ENCODE measurements at places on chromosomes 3 and 15.

- no peak for DNase-seq
Observed at GRCh38 chr3:124318014-124318413, 326.1 kb upstream of the ROPN1 start.

- no peak for DNase-seq
Observed at GRCh38 chr15:91887321-91887720, 33.8 kb downstream of the SLCO3A1 start.

GRCh38 chr3:76011121-76011520 lies 225.8 kb upstream of the ZNF717 start:
- no peak for DNase-seq

- no peak for DNase-seq
Observed at GRCh38 chr15:35549567-35549966, 3.6 kb upstream of the DPH6 start.

DNA sequence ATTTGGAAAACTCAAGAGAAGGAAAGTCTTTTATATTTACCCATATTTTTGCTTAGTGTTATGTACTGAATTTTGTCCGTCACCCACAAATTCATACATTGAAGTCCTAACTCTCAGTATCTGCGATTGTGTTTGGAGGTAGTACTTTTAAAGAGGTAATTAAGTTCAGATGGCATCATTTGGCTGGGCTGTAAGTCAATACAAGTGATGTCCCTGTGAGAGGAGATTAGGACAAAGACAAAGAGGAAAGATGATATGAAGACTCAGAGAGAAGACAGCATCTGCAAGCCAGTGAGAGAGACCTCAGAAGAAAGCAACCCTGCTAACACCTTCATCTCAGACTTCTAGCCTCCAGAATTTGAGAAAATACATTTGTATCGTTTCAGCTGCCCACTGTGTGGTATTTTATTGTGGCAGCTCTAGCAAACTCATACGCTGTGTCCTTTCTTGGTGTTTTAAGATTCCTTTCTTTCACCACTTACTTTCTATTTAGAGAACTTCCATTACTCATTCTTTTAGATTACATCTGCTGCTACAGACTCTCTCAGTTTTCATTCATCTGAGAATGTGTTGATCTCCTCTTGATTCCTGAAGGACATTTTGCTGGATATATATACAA lies 17.0 kb downstream of the LRCH3 start:
- DNase-seq = peak; percentile 55

- no peak for DNase-seq
Observed at GRCh38 chr15:27292641-27293040, 321.7 kb downstream of the GABRG3 start.

- DNase-seq = no peak
Observed at GRCh38 chr3:184514171-184514490, 47.5 kb upstream of the EPHB3 start.

- peak; percentile 26 for DNase-seq
Observed at GRCh38 chr3:110430146-110430545, 641.5 kb upstream of the NECTIN3 start.

GRCh38 chr15:31080591-31081014 lies 20.9 kb downstream of the TRPM1 start:
- DNase-seq = peak; percentile 25

- DNase-seq = no peak
Observed at GRCh38 chr3:182248349-182248880, 536.7 kb downstream of the SOX2 start.

DNA sequence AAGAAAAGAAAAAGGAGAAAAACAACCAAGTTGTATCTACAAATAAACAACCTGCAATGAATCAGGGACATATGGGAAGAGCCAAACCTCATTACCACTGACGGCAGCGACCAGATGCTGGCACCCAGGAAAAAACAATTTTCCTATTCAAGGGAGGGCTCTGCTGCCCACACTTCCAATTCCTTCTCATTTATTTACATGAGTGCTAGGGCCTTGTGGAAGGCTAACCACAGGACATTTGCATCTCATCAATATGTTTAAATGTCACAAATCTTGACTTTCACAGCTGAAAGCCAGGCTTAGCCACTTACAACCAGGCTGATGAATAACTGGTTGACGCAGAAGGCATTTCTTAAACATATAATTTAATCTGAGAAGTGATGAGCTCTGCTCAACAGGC lies 36.0 kb downstream of the RFTN1 start:
- DNase-seq = peak; percentile 52

DNA sequence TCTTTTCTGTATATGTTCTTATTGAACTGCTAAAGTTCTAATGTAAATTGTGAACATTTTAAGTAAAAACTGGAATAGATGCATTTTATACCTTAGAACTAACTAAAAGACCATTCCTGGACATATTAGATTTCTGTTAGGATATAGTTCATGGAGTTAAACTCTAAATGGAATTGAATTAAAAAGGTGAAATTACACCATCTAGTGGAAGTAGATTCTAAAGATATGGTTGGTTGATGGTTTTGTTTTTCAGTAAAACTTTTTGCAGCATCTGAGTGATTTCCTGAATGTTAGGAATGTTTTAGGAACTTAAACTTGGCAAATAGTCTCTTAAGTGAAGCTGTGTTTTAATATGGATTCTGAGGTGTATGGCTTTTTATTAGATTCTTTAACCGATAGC lies 96.8 kb downstream of the SLMAP start:
- peak; percentile 65 for DNase-seq

GRCh38 chr3:170033489-170033888 lies 4.3 kb upstream of the GPR160 start:
- no peak for DNase-seq

DNA sequence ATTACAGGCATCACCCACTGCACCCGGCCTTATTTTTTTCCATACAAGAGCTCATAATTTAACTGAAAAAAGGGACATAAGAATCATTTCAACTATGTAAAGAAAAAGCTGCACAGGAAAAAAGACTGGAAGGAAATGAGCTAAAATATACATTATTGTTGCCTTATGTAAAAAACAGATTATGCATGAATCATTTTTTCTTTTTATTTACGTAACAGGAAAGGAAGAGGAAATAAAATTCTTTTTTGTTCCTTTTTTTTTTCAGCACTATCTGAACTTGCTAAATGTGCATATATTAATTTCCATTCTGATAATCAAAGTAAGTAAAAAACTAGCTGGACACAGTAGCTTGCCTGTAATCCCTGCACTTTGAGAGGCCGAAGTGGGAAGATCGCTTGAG lies 12.1 kb downstream of the KIF9 start:
- DNase-seq = no peak

DNA sequence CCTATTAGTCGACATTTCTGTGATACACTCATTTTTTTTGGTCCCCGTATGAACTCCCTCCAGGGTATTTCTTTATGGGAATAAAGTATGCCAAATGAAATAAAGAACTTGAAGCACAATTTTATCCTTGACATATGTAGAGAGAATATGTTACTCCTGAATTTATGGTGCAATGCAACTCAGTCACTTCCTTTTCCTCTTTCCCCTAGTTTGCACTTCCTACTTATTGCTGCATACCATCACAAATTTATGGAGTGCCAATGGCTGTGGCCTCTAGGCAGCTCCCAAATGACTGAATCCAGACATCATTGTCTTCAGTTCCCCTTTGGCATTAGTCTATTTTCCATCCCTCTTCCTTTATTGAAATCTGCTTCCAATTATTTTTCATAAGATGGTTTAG lies 403.5 kb downstream of the FHIT start:
- no peak for DNase-seq

- no peak for DNase-seq
Observed at GRCh38 chr3:187150599-187150998, 11.3 kb upstream of the RPL39L start.

DNA sequence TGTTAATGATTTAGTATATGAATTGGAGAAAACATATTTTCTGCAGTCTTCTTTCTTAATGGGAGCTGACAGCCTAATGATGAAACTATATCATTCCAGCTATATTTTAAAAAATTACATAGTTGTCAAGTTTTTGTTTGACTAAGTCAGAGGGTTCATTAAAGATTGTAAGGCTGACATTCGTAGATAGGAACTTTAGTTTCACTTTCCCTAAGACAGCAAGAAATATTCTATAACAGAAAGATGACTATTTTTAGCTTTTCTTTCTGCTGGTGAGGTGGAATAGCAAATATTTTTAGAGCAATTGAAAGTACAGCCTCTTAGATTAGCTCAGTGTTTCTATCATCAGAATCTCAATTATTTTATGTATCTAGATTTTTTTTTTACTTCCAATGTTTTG lies 60.2 kb downstream of the PIAS1 start:
- DNase-seq = peak; percentile 61

- DNase-seq = no peak
Observed at GRCh38 chr3:154660811-154661210, 230.8 kb upstream of the GPR149 start.

GRCh38 chr3:29267226-29267625 lies 13.6 kb upstream of the RBMS3 start:
- DNase-seq = no peak

DNA sequence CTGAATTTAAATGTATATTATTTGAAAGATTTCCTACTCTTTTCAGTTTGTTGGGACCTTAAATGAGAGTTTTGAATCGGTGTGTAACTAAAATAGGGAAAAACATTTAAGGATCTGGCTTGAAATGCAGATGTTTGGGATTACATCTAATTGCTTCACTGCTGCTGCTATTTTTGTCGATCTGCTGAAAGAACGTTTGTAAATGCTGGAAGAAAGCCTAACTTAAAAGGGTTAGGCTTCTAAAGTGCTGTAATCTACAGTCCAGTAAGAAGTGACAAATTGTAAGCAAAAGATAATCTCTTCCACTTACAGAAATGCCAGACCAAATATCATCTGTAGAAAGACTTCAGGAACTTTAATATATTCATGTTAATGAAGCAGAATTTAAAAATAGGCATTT lies 691.6 kb downstream of the ZNF385D start:
- no peak for DNase-seq

DNA sequence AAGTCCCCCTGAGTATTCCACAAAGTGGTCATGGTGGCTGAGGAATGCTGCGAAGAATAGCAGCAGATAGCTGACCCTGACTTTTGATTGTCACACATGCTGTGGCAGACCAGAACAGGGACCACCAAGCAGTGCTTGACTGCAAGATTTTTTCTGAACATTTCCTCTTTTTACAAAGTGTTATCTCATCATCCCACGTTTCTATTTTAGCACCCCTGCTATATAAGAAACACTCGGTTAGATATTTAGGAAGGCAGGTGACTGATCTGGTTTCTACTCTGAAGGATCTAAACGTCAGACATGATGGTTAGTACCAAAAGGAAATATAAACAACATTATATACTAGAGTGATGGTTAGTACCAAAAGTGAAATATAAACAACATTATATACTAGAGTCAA lies 9.1 kb downstream of the SLC25A26 start:
- no peak for DNase-seq

DNA sequence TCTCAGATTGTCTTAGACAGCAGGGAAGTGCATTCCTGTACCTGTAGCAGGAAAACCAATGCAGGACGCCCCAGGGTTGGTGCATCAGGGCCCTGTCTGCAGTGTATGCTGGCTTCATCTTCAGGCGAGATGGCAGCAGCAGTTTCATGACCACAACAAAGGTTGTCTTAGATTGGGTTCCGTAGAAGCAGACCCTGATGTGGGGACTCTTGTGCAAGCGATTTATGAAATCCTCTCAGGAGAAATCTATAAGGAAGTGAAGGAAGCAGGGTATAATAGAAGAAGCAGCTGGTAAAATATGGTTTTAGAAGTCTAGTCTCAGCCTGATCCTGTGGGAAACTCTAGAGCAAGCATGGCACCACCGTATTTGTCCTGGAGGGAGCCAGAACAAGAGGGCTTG lies 25.0 kb downstream of the DNAH1 start:
- DNase-seq = no peak

DNA sequence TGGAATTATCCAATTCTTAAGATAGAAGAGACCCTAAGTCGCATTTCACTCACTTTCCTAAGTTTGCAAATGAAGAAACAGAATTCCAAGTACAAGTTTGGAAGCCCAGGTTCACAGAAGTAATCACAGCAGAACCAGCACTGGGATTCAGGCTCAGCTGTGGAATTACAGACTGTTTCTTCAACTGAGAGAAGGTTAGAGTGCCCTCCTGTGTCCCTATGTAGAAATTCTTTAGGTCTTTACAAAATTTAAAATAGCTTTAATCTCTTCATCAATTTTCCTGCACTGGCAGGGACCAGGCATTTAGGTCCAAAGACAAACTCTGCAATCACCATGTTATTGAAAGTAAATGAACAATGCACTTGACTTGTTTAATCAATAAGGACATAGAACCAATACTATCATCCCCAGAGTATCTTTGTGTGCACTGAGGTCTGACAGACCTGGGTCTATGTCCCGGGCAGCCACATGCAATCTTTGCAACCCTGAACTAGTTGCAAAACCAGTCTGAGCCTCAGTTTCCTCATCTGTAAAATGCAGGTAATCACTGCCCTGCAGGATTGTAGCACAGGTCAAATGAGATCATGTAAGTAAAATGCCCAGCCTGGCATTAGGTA lies 96.3 kb upstream of the ZBED2 start:
- DNase-seq = peak; percentile 79

- DNase-seq = no peak
Observed at GRCh38 chr3:101806491-101806890, 27.5 kb downstream of the NXPE3 start.

- no peak for DNase-seq
Observed at GRCh38 chr3:56787784-56788256, 13.9 kb downstream of the ARHGEF3 start.

DNA sequence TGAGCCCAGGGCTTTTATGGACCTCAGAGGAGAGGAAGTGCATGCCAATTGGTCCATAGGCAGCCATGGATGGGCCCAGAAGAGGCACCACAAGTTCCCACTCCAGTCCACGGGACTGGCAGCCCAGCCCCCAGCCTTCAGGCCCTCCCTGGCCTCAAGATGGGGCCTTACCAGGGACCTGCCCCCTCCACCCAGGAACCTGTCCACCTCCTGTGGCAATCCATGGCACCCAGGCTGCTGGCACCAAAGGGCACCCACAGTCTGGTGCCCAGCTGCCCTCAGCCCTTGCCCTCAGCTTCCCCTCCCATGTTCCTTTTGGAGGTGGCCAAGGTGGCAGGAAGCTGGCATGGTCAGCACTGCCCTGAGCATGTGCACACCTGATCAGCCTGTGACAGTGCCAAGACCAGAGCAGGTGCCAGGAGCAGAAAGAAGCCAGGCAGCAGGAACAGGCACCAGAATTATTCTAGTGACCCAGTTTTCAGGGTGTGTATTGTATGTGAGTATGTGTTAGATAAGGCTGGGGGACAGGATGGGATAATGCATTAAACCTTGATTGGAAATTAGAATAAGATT lies 415.0 kb downstream of the NTRK3 start:
- DNase-seq = no peak

DNA sequence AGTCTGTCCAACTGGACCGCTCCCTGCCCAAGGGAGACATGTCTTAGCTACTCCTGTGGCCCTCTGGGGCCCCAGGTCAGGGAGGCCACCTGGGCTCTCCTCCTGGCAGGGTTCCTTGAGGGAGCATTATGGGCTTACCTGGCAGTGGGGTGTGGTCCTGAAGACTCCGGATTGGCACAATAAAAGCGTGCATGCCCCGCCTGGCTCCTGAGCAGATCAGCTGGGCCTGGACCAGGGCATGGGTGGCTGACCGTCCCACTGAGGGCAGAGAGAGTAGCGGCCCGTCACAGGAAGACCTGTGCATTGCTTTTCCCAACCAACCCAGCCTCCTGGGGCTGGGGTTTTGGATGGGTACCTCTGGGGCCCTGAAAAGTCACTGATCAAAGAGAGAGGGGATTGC lies 5.4 kb downstream of the ACOX2 start:
- DNase-seq = no peak
